ENCODE measurements at places on chromosomes 1 and 21.

DNA sequence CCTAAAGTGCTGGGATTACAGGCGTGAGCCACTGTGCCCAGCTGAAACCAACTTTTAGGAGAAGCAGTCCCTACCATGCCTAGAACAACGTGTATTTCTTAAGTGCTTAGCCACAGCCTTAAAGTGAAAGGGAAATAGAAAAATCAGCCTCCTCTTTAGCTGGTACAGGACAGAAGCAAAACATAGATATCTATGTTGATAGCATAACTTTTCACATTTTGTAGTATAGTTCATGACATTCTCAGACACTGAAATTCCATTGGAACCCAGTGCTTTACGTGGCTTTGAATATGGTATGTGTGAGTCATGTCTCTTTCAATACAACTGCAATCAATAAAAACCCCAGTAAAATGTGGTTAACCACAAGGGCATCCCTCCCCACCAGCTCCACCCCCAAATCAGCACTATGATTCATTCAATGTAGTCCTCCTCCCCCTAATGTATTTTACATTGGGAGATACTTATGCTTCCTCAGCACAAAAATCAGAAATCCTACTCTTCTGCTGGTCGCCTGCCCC, 32.1 kb downstream of the TGFB2 start:
- DNase-seq: no peak

DNA sequence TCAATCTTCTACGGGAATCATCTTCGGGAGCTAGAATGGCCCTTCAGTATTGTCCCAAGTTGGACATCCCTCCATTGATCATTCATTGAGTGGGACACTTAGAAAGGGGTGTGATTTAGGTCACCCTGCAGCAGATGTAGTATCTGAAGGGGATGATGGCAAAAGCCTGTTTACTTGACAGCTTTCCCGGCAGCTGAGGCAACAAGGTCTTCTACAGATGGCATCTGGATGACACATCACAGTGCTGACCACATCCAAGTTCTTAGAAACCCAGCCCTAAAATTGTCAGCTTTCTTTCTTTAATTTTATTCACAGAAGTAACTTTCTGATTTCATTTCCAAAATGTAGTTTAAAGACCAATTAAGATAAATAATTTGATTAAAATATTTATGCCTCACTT, 150.3 kb downstream of the AMY1C start:
- no peak for DNase-seq

DNA sequence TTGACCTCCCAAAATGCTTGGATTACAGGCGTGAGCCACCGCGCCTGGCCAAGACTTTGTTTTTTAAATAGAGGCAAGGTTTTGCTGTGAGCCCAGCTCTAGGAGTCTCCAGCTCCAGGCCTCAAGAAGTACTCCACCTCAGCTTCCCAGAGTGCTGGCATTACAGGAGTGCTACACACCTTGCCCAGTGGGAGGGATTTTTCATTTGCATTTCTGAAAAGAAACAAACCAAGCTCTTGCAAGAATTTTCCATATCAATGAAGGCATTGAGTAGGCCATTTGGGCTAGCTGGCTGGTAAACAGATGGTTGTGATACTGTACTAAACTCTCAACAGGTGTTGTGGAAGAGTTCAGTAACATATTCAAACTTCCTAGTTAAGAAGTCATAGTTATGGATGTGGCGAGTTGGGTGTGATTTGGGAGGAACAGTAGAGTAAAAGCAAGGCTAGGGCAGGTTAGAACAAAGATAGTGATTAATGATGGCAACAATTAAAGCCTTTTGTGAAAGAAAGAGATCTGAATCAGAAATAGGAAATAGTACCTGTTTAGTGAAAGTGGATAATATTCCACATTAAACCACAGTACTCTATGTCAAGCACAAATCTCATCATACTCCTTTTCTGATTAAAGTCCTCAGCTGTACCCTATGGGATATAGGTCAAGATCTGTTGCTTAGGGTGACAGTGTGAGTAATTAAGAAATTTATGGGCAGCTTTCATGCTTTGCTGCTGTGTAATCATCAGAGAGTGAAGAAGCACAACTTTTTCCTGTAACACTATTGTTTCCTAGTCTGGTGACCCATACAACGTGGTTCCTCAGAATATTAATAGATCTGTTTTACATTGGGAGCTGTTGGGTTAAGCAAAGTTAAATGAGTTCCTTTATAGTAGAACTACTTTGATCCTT, 10.7 kb downstream of the AKIRIN1 start:
- no peak for DNase-seq

GRCh38 chr1:50666849-50667248, 243.6 kb upstream of the DMRTA2 start:
- DNase-seq: no peak

GRCh38 chr21:38777531-38777930, 28.2 kb upstream of the ETS2 start:
- DNase-seq: no peak

- no peak for DNase-seq
Observed at GRCh38 chr21:38631206-38631605, 132.9 kb upstream of the ERG start.

DNA sequence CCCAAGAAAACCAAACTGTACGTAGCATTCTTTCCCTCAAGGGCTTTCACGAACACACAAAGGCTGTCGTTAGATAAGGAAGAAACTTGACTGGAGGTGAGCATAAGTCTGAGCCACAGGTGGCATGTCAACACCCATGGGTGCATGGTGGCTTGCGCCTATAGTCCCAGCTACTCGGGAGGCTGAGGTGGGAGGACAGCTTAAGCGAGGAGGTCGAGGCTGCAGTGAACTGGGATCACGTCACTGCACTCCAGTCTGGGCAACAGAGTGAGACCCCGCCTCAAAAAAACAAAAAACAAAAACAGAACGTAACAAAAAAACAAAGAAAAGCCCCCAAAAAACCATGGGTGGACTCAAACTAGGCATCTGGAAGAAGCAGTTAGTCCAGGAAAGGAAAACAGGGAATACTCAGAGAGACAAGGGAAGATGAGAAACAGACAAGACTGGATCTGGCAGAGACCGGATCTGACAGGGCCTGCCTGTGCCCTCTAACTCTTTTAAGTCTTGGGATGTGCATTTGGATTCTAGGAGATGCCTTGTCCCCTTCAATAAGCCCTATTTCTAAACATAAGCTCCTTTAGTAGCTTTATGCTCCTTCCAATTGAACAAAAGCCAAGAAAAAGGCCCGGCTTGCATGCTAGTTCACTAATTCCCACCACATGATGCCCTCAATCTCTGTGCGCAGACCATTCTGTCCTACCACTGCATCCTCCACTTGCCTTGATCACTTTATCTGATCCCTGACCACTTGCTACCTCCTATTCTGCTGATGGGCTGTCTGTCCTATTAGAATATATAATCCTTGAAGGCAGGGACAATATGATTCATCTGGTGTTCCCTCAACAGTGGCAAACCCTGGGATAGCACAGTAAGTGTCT, 73.8 kb downstream of the APP start:
- DNase-seq: no peak

Measured in activated CD8-positive, alpha-beta memory T cell treated with anti-CD3 and anti-CD28 coated beads for 1 hour (primary cell).